ENCODE measurements at places on chromosomes 2 and 18. TPM values are rescaled to one million over a fixed set of nuclear protein-coding genes. Genes with fewer than 3 reads are reported as not detected.

Gene NT5C1B
- total RNA-seq = not detected

Gene ALK
- total RNA-seq = not detected

DNA sequence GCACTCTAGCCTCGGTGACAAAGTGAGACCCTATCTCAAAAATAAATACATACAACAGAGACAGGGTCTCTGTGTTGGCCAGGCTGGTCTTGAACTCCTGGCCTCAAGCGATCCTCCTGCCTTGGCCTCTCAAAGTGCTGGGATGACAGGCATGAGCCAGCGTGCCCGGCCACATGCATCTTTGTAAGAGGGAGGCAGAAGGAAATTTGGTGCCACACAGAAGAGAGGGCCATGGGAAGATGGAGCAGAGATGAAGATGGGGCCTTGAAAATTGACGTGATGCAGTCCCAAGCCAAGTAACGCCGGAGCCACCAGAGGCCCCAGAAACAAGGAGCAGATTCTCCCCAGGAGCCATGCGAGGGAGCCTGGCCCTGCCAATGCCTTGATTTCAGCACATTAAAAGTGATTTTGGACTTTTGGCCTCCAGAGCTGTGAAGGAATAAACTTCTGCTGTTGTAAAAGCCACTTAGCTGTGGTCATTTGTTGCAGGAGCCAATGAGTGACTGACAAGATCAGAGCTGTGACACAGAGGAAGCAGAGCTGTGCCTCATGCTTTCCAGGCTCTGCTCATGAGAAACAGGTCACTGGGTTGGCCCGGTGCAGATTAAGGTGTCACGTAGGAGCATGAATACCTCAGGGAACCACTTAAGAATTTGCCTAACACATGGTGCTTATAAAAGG lies 2.7 kb upstream of the SLC66A2 start:
- H3K4me1 ChIP-seq = peaks cover 20% of the 10 kb centered on the region
- peaks cover 1% of the 10 kb centered on the region for H3K36me3 ChIP-seq
- H3K27ac ChIP-seq = no peak overlapping the region
- no peaks in the 10 kb centered on the region for H3K27me3 ChIP-seq

GRCh38 chr2:98822301-98823164 lies 91.6 kb upstream of the MGAT4A start:
- no peaks in the 10 kb centered on the region for H3K36me3 ChIP-seq
- H3K27me3 ChIP-seq = peaks cover 15% of the 10 kb centered on the region
- DNase-seq = peak; percentile 66

Gene CEBPZOS
- 36.7 TPM for total RNA-seq

Gene ANTXR1
- not detected for total RNA-seq

GRCh38 chr2:236969767-236970655 lies 115.7 kb upstream of the COPS8 start:
- H3K4me1 ChIP-seq = no peaks in the 10 kb centered on the region
- H3K36me3 ChIP-seq = no peaks in the 10 kb centered on the region
- no peak overlapping the region for H3K4me3 ChIP-seq
- no peak overlapping the region for H3K27ac ChIP-seq
- no peaks in the 10 kb centered on the region for H3K27me3 ChIP-seq

GRCh38 chr2:196902828-196903227 lies 23.7 kb downstream of the PGAP1 start:
- no peak overlapping the region for H3K27ac ChIP-seq
- no peaks in the 10 kb centered on the region for H3K36me3 ChIP-seq
- no peaks in the 10 kb centered on the region for H3K27me3 ChIP-seq
- DNase-seq = no peak

DNA sequence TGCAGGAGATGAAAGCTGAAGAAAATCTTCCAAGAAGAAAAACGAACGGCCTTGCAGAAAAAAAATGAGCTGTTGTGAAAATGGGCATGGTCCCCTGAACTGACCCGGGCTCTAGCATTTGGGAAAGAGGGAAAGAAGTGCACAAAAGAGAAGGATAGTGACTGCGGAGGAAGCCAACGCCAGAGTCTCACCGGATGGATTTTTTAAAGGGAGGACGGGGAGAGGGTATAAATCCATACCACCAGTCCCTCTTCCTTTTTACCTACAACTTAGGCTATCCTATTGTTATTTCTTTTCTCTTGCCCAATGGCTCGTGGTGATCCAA lies 601 bp downstream of the WDR35 start:
- H3K4me3 ChIP-seq = peak overlapping the region; percentile 88
- no peaks in the 10 kb centered on the region for H3K36me3 ChIP-seq
- H3K4me1 ChIP-seq = peaks cover 16% of the 10 kb centered on the region
- DNase-seq = no peak
- H3K27me3 ChIP-seq = peaks cover 7% of the 10 kb centered on the region

Gene MAP3K19
- not detected for total RNA-seq

DNA sequence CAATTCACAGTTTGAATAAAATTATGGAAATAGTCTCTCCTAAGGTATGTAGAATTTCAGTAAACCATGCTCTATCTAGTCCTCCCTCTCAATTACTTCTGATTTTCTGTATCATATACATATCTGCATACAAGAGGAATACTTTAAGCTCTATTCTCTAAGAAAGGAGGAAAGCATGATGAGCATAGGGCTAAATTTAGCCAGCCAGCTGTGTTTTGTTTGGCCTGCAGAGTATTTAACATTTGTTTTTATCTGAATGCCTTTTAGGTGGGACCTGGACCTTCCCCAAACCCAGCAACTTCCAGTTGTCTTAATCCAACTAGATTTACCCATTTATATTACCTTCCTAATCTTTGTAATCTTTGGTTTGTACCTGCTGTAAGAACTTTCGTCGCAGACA lies 42.2 kb upstream of the FAM117B start:
- H3K4me1 ChIP-seq = peaks cover 12% of the 10 kb centered on the region
- no peak for DNase-seq
- H3K27me3 ChIP-seq = no peaks in the 10 kb centered on the region
- no peak overlapping the region for H3K27ac ChIP-seq

- H3K27ac ChIP-seq = no peak overlapping the region
- no peaks in the 10 kb centered on the region for H3K27me3 ChIP-seq
- H3K4me1 ChIP-seq = peaks cover 9% of the 10 kb centered on the region
Measured at GRCh38 chr2:39378968-39379367, 58.1 kb downstream of the MAP4K3 start.

Gene MFSD6
- 33.8 TPM for total RNA-seq

Gene ITGA4
- 169 TPM for total RNA-seq
